ENCODE measurements at places on chromosomes 4 and X. TPM values are rescaled to one million over a fixed set of nuclear protein-coding genes. Genes with fewer than 3 reads are reported as not detected.
A peak's percentile ranks its signal among the peaks of the same experiment; 100 is the strongest.

- H3K4me3 ChIP-seq = no peak overlapping the region
- H3K27ac ChIP-seq = no peak overlapping the region
- no peak for DNase-seq
- H3K4me1 ChIP-seq = no peaks in the 10 kb centered on the region
Observed at GRCh38 chrX:124993735-124994134, 325.9 kb upstream of the TEX13C start.

- H3K27ac ChIP-seq = no peak overlapping the region
- H3K27me3 ChIP-seq = no peaks in the 10 kb centered on the region
- H3K4me1 ChIP-seq = no peaks in the 10 kb centered on the region
- no peak overlapping the region for H3K4me3 ChIP-seq
- DNase-seq = no peak
Observed at GRCh38 chr4:113289766-113290165, 240.3 kb downstream of the ANK2 start.

DNA sequence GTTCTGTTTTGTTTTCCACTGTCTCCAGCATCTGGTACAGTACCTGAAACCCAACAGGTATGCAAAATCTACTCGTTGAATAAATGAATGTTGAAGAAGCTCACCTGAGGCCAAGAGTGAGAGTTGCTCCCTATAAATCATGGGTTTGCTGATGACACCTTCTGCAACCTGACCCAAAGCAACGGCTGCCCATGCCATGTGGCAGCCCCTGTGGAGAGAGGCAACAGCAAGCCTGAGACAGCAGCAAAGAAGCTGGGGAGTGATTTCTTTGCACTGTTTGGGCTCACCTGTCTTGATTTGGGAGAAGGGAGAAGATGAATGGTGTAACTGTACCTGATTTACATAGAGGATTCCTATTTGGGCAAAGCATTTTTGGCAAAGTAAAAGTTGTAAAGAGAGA lies 119.8 kb upstream of the GPC4 start:
- H3K4me3 ChIP-seq = no peak overlapping the region
- H3K4me1 ChIP-seq = no peaks in the 10 kb centered on the region
- no peak overlapping the region for H3K27ac ChIP-seq
- H3K27me3 ChIP-seq = no peaks in the 10 kb centered on the region
- H3K36me3 ChIP-seq = no peaks in the 10 kb centered on the region
- no peak for DNase-seq

- H3K4me1 ChIP-seq = no peaks in the 10 kb centered on the region
- H3K4me3 ChIP-seq = no peak overlapping the region
Observed at GRCh38 chrX:57329008-57329407, 42.5 kb downstream of the FAAH2 start.

MAGEB2 gene
- not detected for polyA plus RNA-seq

DNA sequence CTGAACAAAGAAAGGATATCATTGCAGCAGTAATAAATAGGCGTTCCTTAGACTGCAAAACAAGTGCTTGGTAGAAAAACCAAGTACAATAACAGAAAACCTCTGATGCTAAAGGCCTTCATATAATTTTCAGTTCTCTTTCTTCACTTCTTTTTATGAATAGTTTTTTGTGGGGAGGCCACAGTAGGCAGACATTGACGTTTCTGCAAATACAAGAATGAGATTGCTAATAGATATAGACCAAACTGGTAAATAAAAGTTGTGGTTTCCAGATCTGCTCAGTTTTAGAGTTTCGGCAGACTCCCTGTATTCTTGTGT lies 57.0 kb upstream of the RAP1GDS1 start:
- no peak overlapping the region for H3K4me3 ChIP-seq
- H3K4me1 ChIP-seq = peaks cover 21% of the 10 kb centered on the region
- no peaks in the 10 kb centered on the region for H3K27me3 ChIP-seq
- peak overlapping the region; percentile 88 for H3K27ac ChIP-seq

DNA sequence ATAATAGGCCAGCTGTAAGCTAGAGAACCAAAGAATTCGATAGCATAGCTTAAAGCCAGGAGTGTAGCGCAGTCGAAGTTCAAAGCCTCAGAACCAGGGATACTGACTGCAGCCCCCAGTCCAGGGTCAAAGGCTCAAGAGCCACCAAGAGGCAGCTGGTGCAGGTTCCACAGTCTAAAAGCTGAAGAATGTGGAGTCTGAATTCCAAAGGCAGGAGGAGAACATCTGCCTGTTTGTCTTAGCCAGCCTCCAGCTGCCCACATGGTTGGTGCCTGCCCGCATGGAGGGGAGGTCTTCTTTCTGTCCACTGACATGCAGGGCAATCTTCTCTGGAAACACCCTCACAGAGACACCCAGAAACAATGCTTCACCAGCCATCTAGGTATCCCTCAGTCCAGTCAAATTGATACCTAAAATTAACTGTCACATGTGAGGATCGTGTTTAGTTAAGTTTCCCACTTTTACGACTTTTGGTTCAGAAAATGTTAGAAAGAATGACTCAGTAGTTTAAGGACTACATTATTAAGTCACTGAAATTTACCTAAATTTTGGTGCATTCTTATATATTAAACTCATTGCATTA lies 52.8 kb upstream of the RHOH start:
- no peaks in the 10 kb centered on the region for H3K36me3 ChIP-seq
- no peak overlapping the region for H3K27ac ChIP-seq
- no peak overlapping the region for H3K4me3 ChIP-seq
- no peaks in the 10 kb centered on the region for H3K4me1 ChIP-seq
- no peak for DNase-seq
- H3K27me3 ChIP-seq = no peaks in the 10 kb centered on the region

NDST4 gene
- not detected for polyA plus RNA-seq

DNA sequence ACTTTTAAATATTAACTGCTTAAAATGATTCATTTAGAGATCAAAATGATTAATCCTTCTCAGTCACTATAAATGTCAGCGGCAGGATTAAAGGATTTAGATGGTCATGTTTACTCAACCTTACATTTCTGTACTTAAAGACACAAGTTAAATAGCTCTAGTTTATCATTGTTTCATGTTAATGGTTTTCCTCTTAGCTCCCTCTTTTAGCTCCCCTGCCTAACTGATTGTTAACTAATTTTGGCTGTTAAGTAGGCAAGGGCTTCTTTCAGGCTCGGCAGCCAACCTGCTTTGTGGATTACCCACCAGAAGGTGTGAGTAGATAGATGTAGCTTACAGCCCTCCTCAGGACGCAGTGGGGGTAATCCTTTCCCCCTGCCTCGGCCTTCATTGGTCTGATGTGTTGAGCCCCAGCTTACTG lies 96.0 kb downstream of the TENM3 start:
- H3K4me3 ChIP-seq = no peak overlapping the region
- no peak for DNase-seq
- H3K27me3 ChIP-seq = no peaks in the 10 kb centered on the region
- H3K36me3 ChIP-seq = no peaks in the 10 kb centered on the region

GRCh38 chrX:29478336-29479069 lies 736.9 kb upstream of the MAGEB2 start:
- peak overlapping the region; percentile 70 for H3K4me3 ChIP-seq
- H3K36me3 ChIP-seq = no peaks in the 10 kb centered on the region
- no peaks in the 10 kb centered on the region for H3K27me3 ChIP-seq
- DNase-seq = peak; percentile 51
- H3K4me1 ChIP-seq = no peaks in the 10 kb centered on the region

- H3K4me1 ChIP-seq = peaks cover 5% of the 10 kb centered on the region
- no peak overlapping the region for H3K4me3 ChIP-seq
- no peak for DNase-seq
- no peaks in the 10 kb centered on the region for H3K36me3 ChIP-seq
- H3K27me3 ChIP-seq = no peaks in the 10 kb centered on the region
Observed at GRCh38 chrX:107723511-107723910, 52.1 kb downstream of the TSC22D3 start.

LONRF3 gene
- polyA plus RNA-seq = not detected

DNA sequence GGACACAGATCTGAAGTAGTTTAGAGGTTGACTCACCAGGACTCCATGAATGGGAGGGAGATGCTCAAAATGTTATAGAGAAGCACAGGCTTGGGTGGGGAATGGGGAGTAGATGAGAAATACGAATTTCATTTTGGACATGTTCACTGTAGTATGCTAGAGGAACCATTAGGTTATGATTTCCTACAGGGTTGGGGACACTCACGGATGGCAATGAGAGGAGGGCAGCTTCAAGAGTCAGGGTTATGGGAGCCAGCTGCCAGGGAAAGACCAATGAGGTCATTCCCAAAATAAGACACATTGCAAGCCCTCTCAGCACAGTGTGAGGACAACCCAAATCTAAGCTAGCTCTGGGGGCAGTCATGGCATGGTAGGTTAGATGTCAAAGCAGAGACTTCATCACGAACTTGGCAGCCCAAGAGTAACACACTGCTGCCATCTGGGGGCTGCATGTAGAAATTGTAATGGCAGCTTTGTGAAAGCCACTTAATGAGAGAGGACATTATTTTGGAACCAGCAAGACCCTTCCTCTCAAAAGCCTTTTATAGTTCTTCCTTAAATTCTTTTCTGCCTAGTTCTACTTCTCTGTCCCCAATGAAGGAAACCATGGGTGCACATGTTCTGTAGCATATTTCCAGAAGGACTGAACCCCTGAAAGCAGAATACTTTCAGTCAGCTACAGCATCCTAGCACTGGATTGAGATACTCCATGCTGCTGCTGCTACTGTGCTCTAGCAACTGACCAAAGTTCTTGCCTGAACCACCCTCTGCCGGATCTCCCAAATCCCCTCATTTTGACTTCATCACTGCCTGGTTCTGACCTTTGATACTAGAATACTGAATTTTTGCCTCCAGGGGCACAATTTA lies 16.2 kb upstream of the ZCCHC12 start:
- H3K4me3 ChIP-seq = no peak overlapping the region
- H3K27me3 ChIP-seq = no peaks in the 10 kb centered on the region
- DNase-seq = peak; percentile 15
- H3K4me1 ChIP-seq = no peaks in the 10 kb centered on the region
- no peak overlapping the region for H3K27ac ChIP-seq

GLOD5 gene
- not detected for polyA plus RNA-seq

ETNPPL gene
- not detected for polyA plus RNA-seq

GRCh38 chr4:1644891-1645657 lies 39.0 kb downstream of the FAM53A start:
- H3K36me3 ChIP-seq = no peaks in the 10 kb centered on the region
- H3K27ac ChIP-seq = no peak overlapping the region
- H3K4me3 ChIP-seq = no peak overlapping the region
- no peaks in the 10 kb centered on the region for H3K27me3 ChIP-seq
- no peaks in the 10 kb centered on the region for H3K4me1 ChIP-seq

SLC6A8 gene
- 0.10 TPM for polyA plus RNA-seq

CD40LG gene
- polyA plus RNA-seq = not detected

DNA sequence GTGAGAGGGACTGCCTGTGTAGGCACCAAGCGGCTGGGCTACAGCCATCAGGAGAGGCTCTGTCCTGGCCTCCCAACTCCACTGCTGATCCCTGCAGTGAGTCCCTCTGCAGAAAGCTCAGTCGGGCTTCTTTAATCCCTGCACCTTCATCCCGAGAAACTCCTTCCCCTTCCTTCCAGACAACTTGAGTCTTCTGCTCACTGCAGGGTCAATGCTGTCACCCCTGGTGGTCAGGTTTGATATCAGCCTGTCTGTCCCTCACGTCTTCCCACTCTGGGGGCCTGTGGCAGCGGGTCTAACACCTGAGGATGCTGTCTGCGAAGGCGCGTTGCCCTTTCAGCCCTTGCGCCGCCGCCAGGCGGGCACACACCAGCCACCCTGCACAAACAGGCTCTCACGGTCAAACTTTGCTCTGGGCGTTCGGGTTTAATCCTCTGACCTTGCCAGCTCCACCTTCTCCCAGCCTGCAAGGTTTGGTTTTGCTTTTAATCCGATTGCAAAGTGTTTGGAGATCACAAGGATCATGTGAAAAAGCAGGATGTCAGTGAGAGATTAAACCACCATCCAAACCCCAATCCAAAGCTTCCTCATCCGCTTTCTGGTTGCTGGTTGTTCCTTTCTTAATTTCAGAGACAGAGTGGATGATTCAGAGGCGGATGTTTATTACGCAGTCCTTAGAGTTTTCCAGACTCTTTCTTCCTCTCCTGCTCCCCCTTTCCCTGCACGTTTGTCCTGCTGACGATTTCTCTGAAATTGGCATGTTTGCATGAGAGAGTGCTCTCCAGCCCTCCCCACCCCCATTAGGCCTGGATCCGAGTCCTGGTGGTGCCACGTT lies 74.8 kb upstream of the SLC34A2 start:
- no peaks in the 10 kb centered on the region for H3K36me3 ChIP-seq
- no peak overlapping the region for H3K4me3 ChIP-seq
- no peaks in the 10 kb centered on the region for H3K27me3 ChIP-seq
- no peaks in the 10 kb centered on the region for H3K4me1 ChIP-seq
- H3K27ac ChIP-seq = no peak overlapping the region
- no peak for DNase-seq

GRCh38 chr4:67699603-67700002 lies 1.4 kb downstream of the UBA6 start:
- H3K27ac ChIP-seq = peak overlapping the region; percentile 95
- H3K27me3 ChIP-seq = no peaks in the 10 kb centered on the region
- no peak for DNase-seq

DNA sequence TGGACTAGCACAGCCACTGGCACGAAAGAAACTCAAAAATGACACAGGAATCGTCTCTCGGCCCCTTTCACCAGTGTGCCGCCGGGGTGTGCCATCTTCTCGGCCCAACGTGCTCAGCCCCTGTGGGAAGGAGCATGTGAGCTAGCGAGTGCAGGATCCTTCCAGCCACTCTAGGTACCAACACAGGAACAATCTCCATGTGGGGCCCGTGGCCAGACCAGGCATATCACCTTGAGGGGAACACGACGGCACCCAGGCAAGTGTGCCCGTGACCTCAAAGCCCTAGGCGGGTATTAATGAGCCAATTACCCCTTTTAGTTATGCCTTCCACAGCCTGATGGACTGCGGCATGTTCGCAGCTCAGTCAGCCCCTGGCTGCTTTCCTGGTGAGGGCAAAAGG lies 231.5 kb downstream of the FAT4 start:
- DNase-seq = no peak
- no peak overlapping the region for H3K4me3 ChIP-seq
- H3K27me3 ChIP-seq = no peaks in the 10 kb centered on the region
- H3K36me3 ChIP-seq = no peaks in the 10 kb centered on the region

SLC9B2 gene
- 29.8 TPM for polyA plus RNA-seq

DNA sequence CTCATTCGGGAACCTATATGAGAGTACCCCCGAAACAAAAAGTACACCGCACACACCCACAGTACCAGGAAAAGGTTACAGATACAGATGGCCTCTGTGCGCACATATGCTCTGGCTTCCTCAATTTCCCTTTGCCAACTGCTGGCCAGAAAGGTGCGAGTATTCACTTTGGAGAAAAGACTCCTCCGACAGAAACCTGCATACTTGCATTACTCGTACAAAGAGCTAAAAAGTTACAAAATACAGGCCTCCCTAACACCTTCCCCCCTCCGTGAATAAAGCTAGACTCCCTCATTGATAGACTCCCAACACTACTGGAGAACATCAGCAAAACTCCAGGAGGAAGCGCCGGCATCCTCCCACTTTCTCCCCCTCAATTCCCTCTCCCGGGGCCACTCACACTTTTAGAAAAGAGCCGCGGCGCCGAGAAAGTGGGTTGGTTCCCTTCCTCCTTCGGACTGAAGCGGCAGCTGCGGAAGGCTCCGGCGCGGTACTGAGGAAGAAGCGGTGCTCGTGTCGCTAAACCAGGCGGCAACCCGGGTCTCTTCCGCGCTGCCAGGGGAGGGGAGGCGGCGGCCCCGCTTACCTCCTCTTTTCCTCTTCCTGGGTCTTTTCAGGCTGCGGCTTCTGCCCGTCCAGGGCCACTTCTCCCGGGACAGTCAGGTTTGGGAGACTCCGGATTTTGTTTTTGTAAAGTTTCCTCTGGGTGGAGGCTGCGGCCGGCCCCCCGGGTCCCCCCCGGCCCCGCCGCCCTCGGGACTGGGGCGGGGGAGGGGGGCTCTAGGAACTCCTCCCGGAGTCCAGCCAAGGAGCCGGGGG lies 1.1 kb downstream of the FBXW7 start:
- no peak for DNase-seq
- no peaks in the 10 kb centered on the region for H3K36me3 ChIP-seq
- peak overlapping the region; percentile 92 for H3K4me3 ChIP-seq
- peaks cover 20% of the 10 kb centered on the region for H3K4me1 ChIP-seq

GRCh38 chr4:1208266-1208961 lies 36.0 kb upstream of the SPON2 start:
- H3K36me3 ChIP-seq = peaks cover 10% of the 10 kb centered on the region
- peaks cover 12% of the 10 kb centered on the region for H3K4me1 ChIP-seq
- no peaks in the 10 kb centered on the region for H3K27me3 ChIP-seq
- no peak for DNase-seq

All from GM12878 (cell line).